NCI-H510A (cell line): ENCODE measurements at places on chromosomes 6 and 20.

DNA sequence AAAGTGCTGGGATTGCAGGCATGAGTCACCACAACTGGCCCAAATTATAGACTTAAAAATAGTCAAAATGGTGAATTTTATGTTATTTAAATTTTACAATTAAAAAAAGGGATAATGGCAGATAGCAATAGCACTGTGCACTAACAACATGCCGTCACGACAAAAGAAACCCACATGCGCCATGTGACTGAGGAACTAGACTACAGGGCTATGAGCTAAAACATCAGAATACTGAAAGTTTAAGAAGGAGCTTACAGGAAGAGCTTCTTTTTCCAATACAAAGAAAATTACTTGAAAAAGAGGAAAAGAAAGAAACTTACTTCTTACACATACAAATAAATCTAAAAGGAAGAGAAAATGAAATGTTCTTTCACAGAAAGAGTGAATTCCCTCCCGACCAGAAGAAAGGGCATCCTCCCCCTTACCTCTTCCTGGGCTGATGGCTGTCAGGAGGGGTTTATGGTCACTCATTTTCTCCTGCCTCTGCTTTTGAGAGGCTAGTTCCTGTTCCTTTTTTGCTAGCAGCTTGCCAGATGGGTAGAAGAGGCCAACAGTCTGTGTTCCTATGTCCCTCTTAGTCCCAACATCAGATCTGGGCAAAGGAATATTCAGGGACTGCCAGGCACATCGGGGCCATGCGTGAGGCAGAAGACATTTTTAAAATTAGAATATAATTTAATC lies 54.5 kb downstream of the DZANK1 start:
- DNase-seq, result no peak

DNA sequence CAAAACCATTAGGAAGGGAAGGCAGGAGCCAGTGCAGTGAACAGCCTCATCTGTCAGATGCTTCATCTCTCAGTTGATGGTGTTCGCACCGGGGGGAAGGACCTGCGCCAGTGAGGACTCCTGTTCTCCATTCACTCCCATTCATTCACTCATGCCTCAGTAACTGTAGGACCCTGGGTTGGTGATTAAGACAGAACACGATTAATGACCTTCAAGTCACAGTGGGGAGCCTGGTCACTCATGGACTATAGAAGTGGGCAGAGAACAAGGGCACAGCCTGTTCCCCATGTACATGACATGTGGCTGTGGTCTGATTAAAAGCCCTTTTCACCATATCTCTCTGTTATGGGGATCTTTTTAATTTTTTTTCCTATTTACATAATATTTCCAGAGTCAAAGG lies 113.3 kb downstream of the RPS12 start:
- DNase-seq, result no peak

- no peak for DNase-seq
These were observed 338.2 kb upstream of the PRDM1 start for GRCh38 chr6:105747823-105748405.

- DNase-seq, result peak; percentile 19
These were observed 219.1 kb upstream of the STXBP5 start for GRCh38 chr6:146985111-146985510.

- no peak for DNase-seq
These were observed 15.2 kb downstream of the CTCFL start for GRCh38 chr20:57509665-57510237.

GRCh38 chr6:97668716-97669115 lies 385.7 kb upstream of the MMS22L start:
- no peak for DNase-seq

- DNase-seq, result peak; percentile 36
These were observed 648.8 kb upstream of the AGPAT4 start for GRCh38 chr6:161922631-161923119.

GRCh38 chr6:50333696-50334095 lies 284.0 kb upstream of the DEFB112 start:
- no peak for DNase-seq

GRCh38 chr20:36472637-36473090 lies 68.7 kb upstream of the MYL9 start:
- DNase-seq, result peak; percentile 60

DNA sequence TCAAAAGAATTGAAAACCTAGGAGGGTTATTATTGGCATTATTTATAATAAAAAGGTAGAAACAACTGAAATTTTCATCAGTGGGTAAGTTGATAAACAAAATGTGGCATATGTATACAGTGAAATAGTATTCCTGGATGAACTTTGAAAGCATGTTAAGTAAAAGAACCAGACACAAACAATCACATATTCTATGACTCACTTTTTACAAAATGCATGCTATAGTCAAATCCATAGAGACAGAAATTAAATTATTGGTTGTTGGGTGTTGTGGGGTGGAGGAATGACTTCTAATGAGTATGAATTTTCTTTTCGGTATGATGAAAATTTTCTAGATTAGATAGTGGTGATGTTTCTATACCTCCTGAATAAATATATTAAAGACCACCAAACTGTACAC lies 94.6 kb downstream of the LRRC1 start:
- no peak for DNase-seq

DNA sequence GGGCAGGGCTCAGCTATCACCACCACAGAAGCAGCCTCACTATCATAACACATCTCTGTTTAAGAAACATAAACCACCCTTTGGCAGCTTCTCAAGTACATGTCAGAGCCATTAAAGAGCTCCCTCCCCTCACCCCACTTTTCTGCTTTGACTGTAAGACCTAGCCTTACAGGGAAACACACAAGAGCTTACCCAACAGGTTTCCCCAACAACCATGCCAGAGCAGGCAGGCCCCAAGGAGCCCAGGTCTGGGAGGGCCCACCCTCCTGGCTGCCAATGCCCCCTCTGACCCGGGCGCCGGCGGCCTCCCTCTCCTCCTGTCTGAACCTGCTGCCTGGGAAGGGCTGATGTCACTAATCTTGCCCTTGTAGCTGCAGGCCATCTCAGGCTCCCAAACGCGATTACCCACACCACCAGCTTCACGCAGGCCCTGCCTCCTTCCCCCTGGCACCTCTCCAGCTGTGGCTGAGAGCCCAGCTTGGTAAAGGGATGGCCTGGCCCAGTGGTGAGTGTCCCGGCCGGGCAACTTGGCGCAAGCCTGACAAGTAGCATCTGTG lies 402.0 kb downstream of the MAFB start:
- DNase-seq, result no peak

GRCh38 chr6:144769142-144769541 lies 484.0 kb downstream of the UTRN start:
- DNase-seq, result no peak

GRCh38 chr20:11929947-11930346 lies 12.3 kb downstream of the BTBD3 start:
- DNase-seq, result no peak

DNA sequence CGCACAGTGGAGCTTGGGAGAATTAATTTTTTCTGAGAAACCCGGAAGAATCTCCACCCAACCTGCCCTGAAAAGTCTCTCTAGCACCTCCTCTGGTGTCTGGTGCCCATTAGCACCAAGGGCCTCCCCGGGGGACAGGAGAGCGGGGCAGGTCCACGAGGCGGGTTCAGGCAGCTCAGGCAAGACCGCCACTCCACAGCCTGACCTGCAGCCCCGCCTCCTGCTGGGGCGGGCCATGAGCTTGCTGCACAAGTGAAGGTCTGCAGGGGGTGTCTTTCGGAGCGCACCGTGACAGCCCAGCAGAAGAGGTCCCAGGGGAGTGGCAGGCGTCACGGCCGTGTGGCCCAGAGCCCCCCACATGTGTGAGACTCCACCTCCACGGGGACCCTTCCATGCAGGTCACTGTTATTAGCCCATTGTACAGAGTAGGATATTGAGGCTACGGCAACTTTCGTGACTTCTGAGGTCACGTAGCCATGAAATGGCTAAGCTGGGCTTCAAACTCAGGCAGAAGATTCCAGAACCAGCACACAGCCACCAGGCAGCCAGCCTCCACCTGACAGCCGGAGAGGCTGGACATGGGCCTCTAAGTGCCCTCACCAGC lies 63.9 kb upstream of the SLCO4A1 start:
- no peak for DNase-seq

DNA sequence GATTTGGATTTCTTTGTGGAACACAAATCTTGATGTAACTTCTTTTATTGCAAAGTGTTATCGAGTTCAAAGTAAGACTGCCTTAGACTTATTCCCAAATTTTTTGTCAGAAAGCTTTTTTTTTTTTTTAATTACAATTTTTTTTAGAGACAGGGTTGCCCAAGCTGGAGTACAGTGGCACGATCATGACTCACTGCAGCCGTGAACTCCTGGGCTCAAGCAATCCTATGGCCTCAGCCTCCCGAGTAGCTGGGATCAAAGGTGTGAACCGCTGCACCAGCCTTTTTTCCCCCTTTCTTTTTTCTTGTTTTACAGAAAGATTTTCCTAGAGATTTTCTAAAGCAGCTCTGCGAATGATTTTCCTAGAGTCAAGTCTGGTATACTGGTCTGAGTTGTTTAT lies 2.8 kb downstream of the RIOK1 start:
- DNase-seq, result no peak

DNA sequence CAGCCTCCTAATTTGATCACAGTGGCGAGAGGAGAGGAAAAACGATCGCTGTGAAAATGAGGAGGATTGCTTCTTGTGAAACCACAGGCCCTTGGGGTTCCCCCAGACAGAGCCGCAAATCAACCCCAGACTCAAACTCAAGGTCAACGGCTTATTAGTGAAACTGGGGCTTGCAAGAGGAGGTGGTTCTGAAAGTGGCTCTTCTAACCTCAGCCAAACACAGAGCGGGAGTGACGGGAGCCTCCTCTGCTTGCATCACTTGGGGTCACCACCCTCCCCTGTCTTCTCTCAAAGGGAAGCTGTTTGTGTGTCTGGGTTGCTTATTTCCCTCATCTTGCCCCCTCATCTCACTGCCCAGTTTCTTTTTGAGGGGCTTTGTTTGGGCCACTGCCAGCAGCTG lies 28.7 kb downstream of the SAYSD1 start:
- no peak for DNase-seq

- DNase-seq, result no peak
These were observed 880.8 kb upstream of the SLC35B3 start for GRCh38 chr6:9315966-9316650.
